ENCODE measurements at places on chromosomes 12 and 14. TPM values are rescaled to one million over a fixed set of nuclear protein-coding genes. Genes with fewer than 3 reads are reported as not detected.

The TC2N gene
- total RNA-seq: 79.1 TPM

DNA sequence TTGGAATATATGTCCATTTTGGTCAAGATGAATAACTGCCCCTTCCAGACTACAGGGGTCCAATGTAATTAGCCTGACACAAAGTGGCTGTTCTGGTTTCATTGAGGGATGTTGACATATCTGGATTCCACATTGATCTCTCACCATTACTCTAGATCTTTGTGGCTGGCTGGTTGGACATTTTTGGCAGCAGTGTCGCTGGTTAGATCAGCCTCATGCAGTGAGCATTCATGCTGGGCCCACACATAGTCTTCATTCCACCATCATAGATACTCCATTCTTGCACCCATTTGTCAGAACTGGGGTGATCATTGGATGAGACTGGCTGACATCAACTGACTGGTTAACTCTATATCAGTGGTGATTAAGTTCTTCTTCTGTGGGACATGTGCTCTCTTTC, 74.4 kb downstream of the MGST1 start:
- DNase-seq: no peak

DNA sequence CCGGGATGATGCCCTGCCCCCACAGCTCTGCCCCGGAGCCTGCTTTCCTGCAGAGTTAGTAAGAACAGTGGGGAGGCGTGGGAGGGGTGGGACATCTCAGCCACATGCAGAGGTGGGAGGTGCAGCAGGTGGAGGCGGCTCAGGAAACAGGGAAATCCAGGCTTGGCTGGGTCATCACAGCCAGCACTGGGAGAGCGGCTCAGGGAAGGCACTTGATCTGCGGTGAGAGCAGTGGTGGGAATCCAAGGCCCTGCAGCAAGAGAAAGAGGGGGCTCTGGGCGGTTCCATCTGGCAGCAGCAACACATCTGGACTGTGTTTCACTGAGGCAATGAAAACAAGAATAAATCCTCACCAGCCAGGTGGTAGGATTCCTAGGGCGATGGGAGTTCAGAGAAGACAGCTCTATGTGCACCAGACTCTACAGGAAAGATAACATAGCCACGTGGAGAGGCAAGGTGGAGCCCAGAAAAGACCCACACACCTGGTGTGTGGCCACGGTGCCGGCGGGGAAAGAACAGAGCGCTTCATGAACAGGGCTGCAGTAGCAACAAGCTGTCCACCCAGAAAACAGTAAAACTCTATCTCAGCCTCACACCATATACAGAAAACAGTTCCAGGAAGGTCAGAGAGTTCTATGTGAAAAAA, 57.6 kb downstream of the CCDC85C start:
- DNase-seq: no peak

GRCh38 chr12:49219417-49220026, 30.6 kb upstream of the TUBA1A start:
- DNase-seq: no peak

DNA sequence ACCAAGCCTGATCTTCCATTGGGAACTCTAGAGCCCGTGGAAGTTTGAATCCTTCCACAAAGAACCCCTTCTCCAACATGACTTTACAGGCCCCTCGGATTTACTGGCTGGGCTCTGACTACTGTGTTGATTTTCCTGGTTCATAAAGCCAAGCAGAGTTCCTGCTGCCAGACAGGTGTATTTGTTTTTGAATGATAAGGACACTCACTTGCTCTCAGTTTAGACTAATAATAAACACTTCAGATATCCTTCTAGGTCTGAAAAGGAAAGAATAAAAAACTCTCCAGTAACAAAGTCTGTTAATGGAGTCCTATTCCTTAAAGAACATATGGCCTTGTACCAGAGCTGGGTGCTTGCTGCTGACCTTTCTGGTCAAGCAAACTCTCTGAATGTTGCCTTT, 31.0 kb downstream of the SIX1 start:
- DNase-seq: no peak

All from uterus (tissue), 4 donors.